ENCODE measurements at places on chromosomes 2 and 18.

GRCh38 chr2:130365963-130366362 is 10.1 kb downstream of the PTPN18 start:
- DNase-seq = no peak

DNA sequence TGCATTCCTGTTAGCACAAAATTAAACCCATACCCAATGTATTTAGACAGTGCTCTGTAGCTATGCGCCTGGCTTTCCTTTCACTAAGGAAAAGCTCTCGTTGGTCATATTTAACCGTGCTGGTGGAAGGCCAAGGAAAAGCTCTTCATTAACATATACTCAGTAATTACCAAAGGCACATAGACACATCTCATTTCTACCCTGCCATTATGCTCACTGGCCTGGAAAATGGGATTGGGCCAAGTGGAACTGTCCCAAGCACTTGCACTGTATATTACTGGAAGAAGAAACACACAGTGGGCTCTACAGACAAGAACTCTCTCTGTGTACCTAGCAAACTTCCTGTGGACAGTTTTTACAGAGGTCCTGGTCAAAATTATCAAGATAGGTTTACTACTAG is 274.4 kb downstream of the ERBB4 start:
- no peak for DNase-seq

- no peak for DNase-seq
Measured at GRCh38 chr2:241344925-241345651, 11.0 kb upstream of the FARP2 start.

GRCh38 chr2:124640221-124640750 is 615.2 kb downstream of the CNTNAP5 start:
- DNase-seq = no peak

DNA sequence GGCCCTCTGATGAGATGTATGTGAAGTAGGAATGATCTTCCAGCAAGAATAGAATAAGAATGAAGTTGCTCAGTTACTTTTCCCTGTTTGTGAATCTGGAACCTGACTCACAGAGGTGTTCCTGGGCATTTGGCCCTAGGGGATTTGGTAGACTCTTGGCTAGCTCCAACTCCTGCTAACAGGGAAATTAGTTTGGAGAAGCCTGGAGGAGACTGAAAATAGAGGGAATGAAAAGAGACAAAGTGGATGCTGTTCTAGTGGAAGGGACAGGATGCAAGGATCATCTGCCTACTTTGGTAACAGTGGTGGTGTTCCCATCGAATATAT is 19.6 kb downstream of the TMEM17 start:
- DNase-seq = no peak

DNA sequence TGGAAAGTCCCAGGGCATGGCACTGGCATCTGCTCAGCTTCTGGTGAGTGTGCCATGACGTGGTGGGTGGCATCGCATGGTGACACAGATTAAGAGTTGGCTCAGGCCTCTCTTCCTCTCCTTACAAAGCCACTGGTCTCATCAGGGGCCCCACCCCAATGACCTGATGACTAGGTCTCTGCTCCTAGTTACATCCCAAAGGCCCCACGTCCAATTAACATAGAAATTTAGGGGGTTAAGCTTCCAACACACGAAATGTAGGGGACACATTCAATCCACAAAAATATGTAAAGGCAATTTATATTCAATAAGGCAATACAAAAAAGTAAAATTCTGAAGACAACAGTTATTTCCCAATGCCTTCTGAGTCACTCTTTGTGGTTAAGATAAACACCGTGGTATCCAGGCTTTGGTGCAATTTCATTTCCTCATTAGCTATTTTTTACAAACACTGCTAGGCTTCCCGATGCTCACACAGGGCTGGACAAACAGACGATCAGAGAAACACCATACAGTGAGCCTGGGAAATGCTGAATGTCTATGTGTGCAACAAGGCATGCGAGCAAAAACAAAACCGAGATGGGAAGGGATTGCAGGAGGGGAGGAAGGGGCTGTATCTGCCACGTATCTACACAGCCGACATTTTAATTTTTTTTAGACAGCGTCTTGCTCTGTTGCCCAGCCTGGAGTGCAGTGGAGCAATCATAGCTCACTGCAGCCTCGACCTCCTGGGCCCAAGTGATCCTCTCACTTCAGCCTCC is 67.2 kb downstream of the MBP start:
- no peak for DNase-seq

GRCh38 chr2:200585730-200586643 is at the start of gene AOX1:
AOX1 (plus strand) TSS chr2:200586014; CDS start chr2:200586109, 95 bp downstream.
- DNase-seq = no peak

DNA sequence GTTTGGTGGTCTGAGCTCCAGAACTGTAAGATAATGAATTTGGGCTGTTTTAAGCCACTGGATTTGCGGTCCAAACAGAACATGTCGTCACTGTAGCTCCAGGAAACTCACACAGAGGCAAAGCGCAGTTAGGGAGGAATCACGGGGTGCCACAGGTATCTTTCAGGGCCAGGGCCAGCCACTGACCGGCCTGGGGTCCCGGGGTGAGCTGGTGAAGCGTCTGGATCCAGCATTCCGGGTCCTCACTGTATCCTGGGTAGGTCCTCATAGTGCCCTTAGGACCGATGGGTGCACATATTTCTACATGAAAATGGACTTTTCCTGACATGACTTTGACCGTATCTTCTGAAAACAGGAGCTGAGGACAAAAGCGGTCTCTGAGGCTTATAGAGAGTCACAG is 196.0 kb upstream of the HDAC4 start:
- DNase-seq = no peak

All from RWPE2 (cell line).